ENCODE measurements at places on chromosomes 2 and 18.

GRCh38 chr18:36139245-36139644 is 9.5 kb downstream of the ELP2 start:
- no peak for DNase-seq

GRCh38 chr2:50714089-50714488 is 317.8 kb downstream of the NRXN1 start:
- DNase-seq = no peak

GRCh38 chr18:77157312-77157711 is 24.7 kb upstream of the MBP start:
- DNase-seq = no peak

DNA sequence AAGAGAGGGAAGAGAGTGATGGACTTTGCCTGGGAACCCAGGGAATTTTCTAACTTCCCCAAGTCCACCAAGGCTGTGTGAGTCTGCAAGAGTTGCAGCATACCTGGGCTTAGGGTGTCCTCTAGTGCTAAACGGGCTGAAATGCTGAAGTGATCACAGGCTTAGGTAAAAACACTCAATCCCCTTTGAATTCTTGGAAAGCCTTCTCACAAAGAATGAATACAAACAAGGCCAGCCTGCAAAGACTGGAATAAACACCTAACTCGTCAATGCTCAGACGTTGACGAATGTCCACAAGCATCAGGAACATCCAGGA is 30.0 kb upstream of the BMP10 start:
- no peak for DNase-seq

- DNase-seq = peak; percentile 23
Measured at GRCh38 chr2:46150445-46150955, 146.7 kb upstream of the EPAS1 start.

GRCh38 chr18:34977838-34978532 is 63.2 kb upstream of the MAPRE2 start:
- DNase-seq = peak; percentile 86

GRCh38 chr2:72027426-72028161 is 120.1 kb downstream of the CYP26B1 start:
- peak; percentile 62 for DNase-seq

DNA sequence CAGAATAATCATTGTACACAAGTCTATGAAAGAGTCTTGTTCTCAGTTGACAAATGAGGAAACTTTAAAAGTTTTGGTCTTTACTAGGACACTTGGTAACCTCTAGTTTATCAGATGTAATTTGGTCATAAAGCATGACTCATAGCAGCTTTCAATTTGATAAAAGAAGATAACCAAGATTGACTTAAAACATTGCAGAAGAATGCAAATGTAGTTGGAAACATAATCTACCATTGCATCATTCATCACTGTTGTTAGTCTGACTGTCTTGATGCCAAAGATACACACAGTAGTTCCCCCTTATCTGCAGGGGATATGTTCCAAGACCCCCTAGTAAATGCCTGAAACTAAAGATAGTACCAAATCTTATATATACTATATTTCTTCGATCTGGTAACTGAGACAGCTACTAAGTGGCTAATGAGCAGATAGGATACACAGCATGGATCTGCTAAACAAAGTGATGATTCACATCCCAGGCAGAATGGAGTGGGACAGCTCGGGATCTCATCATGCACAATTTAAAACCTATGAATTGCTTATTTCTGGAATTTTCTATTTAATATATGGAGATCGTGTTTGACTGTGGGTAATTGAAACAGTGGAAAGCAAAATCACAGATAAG is 131.4 kb upstream of the CCDC68 start:
- DNase-seq = no peak

- peak; percentile 81 for DNase-seq
Measured at GRCh38 chr18:79484661-79485621, 89.2 kb downstream of the NFATC1 start.

DNA sequence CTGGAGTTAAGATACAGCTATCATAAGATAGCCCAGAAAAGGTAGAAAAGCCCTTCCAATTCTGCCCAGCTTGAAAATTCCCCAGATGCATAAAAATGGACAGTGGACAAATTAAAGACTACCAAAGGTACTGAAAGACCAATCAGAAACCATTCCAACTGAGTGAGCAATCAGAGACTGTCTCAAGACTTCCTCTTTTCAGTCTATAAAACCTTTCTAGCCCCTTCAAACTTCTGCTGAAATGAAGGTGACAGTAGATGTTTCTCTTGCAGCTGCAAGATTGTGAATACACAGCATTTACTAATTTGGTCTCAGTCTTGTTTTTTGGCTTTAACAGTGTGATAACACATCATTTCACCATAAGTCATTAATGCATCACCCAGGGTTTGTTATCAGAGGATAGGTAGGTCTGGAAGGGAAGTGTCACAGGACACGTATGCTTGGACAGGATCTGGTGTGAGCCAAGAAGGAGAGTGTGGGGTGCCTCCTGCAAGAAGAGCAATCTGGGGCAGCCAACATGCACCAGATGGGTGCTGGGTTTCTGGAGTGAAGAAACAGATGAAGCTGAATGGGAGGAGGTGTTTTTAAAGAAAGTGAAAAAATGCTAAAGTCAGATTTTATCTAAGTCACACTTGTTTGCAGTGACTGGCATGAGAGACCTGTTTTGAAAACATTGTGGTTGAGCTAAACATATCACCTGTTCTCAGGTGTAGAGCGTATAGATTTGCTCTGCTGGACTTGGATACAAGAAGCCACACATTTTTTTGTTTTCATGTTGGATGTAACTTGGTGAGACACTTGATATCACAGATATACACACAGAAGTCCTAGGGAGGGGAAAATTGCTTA is 75.3 kb upstream of the DDX18 start:
- no peak for DNase-seq

DNA sequence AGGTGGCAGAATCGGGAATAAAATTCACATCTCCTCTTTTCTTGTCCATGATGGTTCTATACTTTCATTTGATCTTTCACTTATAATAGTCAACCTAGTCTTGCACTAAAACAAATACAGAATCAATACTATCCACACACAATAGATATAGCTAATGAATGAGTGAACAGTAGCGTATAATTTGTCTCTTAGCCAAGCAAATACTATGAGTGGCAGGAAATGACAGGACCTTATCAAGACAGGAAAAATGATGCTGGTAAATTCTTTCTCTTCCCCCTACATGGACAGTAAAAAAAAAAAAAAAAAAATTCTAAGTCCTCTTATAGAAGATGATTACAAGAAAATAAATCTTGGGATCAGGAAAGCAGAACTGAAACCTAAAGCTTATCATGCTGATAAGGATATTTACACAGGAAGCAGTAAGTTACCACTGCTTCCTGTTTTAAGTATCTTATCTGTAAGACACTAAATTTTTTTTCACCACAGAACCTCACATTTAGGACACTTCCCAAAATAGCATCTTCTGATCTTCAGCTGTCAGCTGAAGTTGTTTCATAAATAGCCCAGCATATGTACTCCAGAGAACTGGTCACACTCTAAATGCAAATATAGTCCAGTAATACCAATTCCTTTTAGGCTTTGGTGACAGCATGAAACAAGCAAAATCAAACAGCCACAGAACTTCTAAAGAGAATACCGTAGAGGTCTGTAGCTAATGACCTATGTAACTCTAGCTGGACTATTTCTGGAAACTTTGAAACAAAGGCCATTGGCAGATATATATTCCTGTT is 27.0 kb downstream of the IRS1 start:
- DNase-seq = no peak

GRCh38 chr2:154293864-154294263 is 404.6 kb upstream of the KCNJ3 start:
- DNase-seq = no peak

DNA sequence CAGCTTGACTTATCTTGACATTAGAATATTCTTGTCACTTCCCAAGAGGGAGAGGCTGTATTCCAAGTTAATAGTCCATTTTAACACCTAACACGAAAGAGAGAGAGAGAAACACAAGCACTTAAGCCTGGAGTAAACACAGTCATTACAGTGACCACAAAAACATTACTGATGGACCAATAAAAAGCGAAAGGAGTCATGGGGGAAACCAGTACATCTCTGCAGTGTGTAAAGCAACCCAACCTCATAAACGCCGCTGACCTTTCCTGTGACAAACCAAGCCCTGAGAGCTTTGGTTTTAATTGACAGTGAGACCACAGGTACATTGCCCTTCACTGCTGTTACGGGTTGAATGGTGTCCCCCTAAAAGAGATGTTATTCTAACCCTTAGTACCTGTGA is 78.3 kb downstream of the SMAD4 start:
- no peak for DNase-seq

DNA sequence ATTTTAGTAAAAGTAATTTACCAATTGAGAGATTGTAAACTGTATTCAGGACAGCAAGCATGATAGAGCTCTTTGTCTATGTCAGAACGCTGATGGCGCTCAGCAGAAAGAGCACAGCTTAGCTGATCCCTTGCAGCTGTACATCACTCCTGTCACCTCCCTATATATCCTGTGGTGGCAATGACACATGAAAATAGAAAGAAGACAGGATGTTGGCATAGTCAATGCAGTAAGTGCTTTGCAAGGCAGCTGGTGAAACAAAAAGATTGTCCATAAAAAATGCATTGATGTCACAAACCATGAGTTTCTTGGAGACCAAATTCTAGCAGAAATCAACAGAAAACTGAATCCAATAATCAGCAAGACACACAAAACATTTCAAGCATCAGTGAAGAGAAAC is 221.5 kb downstream of the RIT2 start:
- DNase-seq = no peak

- no peak for DNase-seq
Measured at GRCh38 chr2:43513216-43513615, 82.6 kb downstream of the THADA start.

DNA sequence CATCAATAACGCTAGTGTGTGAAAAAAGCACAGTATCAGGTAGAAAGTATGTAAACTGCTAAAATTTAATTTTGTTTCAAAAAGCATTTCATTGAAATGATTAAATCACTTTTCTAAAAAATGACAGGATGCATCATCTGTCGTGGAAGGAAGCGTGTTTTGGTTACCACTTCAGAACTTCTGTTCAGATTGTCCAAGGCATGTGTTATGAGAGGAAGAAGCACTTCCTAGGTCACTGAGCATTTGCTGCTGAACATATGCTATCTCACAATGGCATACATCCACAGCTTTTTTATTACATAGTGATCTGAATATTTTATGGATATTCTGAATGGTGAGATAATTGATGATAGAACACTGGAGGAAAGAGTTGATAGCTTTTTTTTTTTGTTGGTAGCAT is 737.5 kb downstream of the SATB2 start:
- no peak for DNase-seq

DNA sequence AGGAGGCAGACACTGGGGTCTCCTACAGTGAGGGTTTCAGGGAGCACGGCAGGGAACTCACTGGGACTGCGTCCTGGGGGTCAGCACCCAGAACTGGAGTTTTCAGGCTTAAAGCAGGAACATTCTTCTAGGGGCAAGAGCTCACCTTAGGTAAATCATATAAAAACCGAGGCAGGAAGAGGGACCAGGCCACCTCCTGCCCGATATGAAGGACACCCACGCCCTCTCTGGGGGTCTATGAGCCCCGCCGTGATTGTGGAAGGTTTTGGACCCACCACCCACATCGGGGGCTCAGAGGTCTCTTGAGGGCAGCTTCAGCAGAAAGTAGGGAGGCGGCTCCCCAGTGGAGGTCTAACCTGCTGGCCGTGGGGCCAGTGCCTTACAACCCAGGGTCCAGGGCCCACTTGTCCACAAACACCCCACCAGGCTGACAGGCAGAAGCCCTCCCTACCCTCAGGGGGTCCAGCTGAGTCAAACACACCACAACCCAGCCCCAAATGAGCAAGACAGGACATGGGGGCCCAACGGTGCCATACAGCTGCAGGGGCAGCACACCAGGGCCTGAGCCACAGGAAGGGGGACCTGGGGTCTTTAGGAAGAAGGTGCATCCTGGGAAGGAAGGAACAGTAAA is 25.3 kb downstream of the CROCC2 start:
- no peak for DNase-seq

DNA sequence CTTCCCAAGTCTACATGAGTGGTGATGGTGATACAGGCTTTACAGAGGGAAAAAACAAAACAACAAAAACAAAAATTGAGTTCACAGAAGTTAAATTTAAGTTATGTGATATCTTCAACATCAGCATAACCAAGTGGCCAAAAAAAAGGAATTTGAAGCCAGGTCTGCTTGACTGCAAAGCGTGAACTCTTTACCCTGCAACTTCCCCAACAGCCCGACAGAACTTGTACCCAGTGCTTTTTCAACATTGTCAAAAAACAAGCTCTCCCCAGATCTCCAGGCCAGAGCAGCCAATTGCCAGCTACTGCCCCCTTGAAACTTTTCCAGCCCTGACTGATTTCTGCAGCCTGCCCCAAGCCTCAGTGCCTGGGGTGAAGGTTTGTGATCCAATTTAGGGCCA is 76.7 kb downstream of the RNF144A start:
- DNase-seq = no peak

GRCh38 chr2:161161074-161161706 is 962 bp downstream of the TANK start:
- no peak for DNase-seq

GRCh38 chr2:205176546-205176945 is 505.8 kb upstream of the NRP2 start:
- no peak for DNase-seq

DNA sequence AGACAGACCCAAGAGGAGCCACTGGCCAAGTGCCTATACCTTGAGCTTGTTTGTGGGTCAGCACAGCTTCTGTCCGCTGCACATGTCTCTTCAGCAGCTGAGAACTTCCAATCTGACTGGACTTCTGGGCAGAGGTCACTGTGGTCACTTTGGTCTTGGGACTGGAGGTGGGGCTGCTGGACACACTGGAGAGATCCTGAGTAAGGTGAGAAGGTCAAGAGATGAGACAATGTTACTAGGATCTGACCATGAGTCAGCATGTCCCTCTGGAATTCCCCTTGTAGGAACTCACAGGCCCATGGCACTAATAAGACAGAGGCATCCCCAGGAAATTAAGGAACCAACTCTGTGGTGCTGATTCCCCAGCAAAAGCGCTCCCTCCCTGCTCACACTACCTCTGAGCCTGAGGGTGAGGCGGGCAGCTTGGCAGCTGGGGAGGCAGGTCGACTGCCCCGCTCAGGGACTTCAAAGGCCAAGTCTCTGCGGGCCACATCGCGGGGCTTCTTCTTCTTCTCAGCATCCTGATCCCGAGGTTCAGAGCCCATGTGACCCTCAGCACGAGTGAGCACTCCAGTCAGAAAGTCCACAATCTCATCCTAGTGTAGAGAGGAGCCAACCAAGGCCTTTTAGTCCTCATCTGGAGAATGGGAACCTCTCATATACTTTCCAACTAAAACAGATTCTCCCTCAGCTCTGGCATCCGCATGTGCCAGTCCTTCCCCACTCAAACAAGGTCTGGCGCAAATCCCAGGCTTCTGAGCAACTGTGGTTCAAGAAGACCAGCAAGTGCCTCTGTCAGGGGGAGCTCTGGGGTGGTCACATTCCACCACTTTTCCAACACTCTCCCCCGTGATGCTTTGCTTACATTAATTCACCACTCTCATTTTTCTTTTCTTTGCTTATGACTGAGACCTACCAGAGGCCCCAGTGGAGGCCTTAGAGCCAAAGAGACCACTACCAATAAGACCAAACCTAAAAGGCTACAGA is 29.4 kb downstream of the KANSL3 start:
- no peak for DNase-seq

Measured in posterior vena cava (tissue), 2 donors.